OCI-LY7 (cell line): ENCODE measurements at places on chromosomes 2 and 18.

GRCh38 chr2:204012072-204012653 is 75.6 kb downstream of the ICOS start:
- DNase-seq, result no peak

GRCh38 chr2:118728984-118729383 is 118.5 kb downstream of the EN1 start:
- DNase-seq, result no peak

DNA sequence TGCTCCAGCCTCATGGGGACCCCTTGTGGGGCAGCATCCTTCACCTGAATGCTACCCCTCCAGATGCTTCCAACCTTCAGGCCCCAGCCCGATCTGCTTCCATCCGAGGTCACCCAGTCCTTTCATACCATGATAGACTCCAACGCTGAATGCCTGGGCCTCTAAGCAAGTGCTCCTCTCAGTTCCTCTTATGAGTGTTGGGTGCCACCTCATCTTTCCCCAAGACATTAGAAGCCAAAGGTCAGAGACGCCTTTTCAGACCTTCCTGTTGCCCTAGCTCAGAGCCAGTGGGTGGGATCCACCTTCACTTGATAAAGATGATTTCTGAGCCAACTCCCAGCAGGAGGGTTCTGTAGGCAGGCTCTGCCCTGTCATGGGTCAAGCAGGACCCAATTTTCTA is 174.5 kb upstream of the MGAT5 start:
- peak; percentile 16 for DNase-seq

- peak; percentile 44 for DNase-seq
Observed at GRCh38 chr2:182715121-182715891, 751 bp upstream of the DNAJC10 start.
